Activated T-helper 1 cell treated with Interleukin-2 at 50 U/mL for 16 hours (primary cell): ENCODE measurements at places on chromosomes 4 and X.

DNA sequence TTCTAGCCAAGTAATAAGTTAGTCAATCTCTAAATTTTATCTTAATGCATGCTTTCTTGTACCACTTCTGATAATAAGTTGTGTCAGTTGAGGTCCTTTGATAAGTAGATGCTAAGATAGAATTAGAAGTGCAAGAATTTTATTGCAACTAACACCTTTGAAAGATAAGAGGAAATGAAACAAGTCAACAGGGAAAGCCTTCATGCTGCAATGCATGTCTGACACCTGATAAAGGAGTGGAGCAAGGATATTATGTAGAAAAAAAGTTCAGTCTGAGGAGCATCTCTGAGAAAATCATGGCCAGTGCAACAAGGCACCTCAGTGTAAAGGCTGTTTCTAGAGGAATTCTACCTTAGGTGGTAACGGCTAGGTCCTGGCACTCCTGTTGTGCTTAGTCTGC is 210.7 kb upstream of the PPP1R2C start:
- no peak for DNase-seq

- peak; percentile 13 for DNase-seq
These were observed 209.6 kb upstream of the SPIN4 start for GRCh38 chrX:63560601-63561218.

GRCh38 chr4:6085691-6086628 is 67.7 kb upstream of the C4orf50 start:
- DNase-seq, result no peak

DNA sequence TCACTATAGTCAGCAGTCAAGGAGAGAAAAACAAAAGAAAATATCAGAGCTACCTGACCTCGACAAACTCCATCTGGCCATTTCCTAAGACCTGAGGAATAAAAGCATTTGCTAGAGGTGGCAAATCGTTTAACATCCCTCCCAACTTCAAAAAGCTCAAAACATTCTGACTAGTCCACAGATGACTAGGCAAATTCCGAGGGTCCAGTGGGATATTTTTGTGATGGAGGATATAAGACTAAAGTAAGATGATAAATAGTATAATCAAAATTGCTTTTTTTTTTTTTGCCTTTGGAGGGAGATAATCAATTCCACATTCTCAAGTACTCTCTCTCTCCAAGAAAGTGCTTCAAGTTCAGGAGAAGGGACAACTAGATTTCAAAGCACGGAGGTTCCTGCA is 119.1 kb upstream of the ETNPPL start:
- no peak for DNase-seq

- DNase-seq, result no peak
These were observed 62.1 kb upstream of the LANCL3 start for GRCh38 chrX:37509349-37509748.

GRCh38 chr4:24224446-24224845 is 334.6 kb upstream of the PPARGC1A start:
- DNase-seq, result no peak

GRCh38 chr4:158079661-158080060 is 93.2 kb downstream of the GASK1B start:
- no peak for DNase-seq

- no peak for DNase-seq
These were observed 67.0 kb upstream of the HMX1 start for GRCh38 chr4:8938623-8939022.

GRCh38 chrX:98637451-98637850 is 1753.7 kb downstream of the RPA4 start:
- DNase-seq, result no peak

DNA sequence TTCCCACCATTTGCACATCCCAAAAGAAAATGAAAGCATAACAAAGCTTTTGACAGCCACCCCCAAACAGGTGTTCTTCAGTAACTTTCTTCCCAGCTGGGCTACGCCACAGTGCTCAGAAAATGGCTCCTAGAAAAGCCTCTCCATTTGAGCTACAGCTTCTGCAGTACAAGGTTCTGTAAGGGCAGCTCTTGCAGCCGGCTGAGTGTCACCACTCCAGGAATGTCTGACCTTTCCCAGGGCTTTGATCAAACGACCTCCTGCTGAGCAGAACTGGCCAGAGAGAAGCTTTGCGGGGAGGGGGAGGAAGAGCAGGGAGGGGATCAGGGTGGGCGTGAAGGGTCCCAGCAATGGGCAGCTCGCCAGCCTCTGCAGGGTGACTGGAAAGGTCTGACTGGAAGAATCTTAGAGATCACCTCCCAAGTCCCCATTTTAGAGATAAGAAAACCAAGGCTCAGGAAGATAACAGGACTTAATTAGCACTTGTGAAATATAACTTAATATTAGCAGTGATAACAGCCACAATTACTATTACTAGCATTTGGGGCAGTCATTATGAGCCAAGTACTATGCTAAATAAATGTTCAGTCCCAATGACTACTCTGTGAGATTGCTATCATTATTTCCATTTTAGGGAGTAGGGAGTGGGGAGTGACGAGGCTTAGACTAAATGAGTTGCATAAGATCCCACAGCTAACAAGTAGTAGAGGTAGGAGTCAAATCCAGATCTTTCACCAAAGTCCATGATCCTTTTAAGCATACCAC is 51.1 kb downstream of the LEF1 start:
- no peak for DNase-seq

DNA sequence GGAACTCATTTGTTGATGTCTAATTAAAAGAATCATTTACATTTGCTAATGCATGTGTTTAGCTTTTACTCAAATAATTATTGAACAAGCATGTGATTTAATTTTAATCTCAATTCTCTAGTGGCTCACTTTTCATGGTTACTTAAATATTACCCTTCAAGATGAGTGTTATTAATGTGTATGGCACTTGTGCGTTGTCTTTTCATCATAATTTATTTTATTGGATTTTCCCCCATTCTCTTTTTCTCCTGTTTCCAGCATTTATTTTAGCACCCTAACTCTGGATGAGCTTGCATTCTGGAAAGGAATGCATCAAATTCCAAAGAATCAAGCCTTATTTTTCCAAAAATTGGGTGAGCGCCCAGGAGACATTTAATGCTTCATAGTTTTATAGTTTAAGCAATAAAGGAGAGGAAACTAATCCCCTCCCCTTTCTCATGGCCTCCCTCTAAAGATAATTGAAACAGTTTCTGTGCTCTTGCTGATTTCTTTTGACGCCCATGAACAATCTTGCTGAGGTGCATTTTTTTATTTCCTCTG is 191.1 kb upstream of the FAT4 start:
- DNase-seq, result no peak

DNA sequence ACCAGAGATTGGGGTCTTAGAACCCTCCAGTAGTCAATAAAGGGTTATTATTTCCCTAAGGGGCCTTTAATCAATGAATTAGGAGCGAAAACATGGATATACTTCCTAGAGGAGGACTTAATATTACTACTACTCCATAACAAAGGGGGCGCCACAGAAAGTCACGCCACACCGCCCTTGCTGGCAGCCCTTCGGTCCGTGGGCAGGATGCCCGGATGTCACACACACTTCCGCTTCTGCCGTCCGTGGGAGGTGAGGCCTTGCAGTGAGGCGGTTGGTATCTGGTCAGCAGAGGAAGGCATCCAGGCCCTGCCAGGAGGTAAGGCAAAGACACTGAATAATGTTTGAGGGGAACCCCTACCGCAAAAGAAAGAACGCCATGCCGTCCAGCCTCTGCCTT is 436 bp downstream of the MAGEB10 start:
- DNase-seq, result no peak

DNA sequence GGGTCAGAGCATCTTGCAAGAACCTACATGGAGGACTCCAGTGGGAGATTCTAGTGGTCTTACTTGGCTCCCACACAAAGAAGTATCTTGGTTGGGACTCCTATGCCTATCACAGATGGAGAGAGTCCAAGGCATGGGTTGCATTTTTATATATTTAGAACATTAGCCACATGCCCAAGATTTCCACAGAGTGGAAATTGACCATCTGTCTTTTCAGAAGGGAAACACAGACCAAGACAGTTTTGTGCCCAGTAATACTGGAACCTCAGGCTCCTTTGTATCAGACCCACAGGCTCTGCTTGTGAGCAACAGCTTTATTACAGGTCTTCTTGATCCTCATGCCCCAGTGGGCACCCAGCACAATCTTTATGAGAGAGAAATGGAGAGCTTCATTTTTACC is 43.6 kb downstream of the PAGE2 start:
- DNase-seq, result no peak

DNA sequence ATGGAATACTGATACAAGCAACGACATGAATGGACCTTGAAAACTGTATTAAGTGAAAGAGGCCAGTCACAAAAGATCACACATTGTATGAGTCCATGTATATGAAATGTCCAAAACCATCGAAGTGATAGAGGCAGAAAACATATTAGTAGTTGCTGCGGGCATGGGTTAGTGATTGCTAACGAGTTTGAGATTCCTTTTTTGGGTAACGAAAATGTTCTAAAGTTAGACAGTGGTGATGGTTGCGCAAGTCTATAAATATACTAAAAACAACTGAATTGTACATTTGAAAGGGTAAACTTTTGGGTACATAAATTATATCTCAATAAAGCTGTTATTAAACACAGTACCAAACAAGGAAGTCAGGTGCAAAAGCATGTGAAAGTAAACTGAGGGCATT is 234.5 kb downstream of the FBXW7 start:
- DNase-seq, result no peak

GRCh38 chrX:119763836-119764387 is 5.5 kb downstream of the SOWAHD start:
- DNase-seq, result no peak

DNA sequence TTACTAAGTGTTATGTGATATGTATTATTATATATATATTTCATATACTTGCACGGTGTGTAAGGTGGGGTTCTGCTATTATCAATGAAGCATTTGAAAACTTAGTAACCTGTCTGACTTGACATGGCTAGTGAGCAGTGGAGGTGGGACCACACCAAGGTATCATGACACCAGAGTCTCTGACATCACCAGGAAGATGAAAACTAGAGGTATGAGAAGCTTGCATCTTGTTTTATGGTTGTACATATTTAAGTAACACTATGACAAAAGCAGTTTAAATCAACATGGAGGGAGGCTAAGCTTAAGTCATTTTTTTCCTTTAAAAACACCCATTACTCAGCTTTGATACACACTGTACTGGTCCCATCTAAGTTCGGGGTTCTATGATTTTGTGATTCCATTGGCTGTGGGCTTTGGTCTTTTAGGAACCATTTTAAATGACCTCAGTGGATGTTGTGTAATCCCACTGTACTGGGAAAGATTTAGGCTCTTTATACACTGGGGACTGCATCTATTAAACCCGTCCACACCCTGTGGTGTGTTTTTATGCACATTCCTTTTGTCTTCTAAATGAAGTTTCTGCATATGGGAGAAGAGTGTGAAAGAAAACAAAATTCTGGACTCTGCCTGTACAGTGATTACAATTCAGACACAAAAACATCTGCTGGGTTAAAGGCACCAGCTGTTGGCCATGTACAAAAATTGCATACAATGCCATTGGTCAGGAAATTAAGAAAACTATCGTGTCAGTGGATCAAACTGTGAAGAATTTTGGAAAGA is 570.6 kb downstream of the SPRY1 start:
- DNase-seq, result no peak

GRCh38 chrX:5236096-5236495 is 992.6 kb downstream of the NLGN4X start:
- DNase-seq, result no peak

GRCh38 chr4:122663814-122664610 is 43.1 kb upstream of the IL21 start:
- DNase-seq, result no peak

DNA sequence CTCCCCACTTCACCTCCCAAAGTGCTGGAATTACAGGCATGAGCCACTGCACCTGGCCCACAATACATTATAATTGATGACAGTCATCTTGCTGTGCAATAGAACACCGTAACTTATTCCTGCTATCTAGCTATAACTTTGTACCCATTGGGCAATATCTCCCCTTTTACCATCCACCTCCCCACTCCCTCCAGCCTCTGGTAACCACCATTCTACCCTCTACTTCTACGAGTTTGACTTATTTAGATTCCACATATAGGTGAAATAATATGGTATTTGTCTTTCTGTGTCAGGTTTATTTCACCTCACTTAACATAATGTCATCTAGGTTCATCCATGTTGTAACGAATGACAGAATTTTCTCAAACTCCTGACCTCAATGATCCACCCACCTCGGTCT is 8.2 kb upstream of the TEX11 start:
- DNase-seq, result no peak

GRCh38 chrX:47180346-47180745 is 13.3 kb upstream of the UBA1 start:
- no peak for DNase-seq

- no peak for DNase-seq
These were observed 17.9 kb downstream of the ATP8A1 start for GRCh38 chr4:42638993-42639392.

GRCh38 chr4:182604953-182605352 is 312.2 kb downstream of the DCTD start:
- no peak for DNase-seq

DNA sequence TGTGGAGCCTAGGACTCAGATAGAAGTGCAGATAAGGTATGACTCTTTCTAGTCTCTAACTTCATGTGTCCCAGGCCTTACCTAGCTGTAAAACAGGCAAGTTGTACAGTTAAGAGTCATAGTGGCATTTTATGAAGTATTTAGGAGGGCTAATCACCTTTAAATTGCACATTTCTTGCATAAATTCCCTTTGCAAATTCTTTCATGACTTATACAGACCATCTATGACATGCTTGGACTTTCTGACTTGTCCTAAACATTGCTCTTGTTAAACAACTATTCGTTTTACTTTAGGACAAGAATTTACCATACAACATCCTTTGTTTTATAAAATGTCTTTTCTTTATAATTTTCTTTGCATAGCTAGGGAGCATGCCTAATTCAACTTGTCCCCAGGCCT is 7.8 kb upstream of the RRAGB start:
- no peak for DNase-seq

GRCh38 chrX:154012336-154012991 is 7.2 kb downstream of the IRAK1 start:
- DNase-seq, result no peak

DNA sequence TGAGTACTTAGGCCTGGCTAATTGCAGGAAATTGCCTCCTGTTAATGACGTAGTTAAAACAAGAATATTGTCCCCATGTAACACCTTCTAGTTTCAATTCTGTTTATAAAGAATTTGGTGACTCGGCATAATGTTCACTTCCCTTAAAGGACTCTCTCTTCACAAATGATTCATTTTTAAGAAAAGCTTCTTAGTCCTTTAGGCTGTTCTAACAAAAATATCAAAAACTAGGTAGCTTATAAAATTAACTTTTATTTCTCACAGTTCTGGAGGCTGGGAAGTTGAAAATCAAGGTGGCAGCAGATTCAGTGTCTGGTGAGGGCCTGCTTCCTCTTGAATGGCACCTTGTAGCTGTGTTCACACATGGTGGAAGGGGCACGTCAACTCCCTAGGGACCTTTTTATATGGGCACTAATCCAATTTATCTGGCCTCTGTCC is 23.8 kb downstream of the COL25A1 start:
- no peak for DNase-seq
